ELR (cell line): ENCODE measurements at places on chromosomes 12 and 14.
A peak's percentile ranks its signal among the peaks of the same experiment; 100 is the strongest.

DNA sequence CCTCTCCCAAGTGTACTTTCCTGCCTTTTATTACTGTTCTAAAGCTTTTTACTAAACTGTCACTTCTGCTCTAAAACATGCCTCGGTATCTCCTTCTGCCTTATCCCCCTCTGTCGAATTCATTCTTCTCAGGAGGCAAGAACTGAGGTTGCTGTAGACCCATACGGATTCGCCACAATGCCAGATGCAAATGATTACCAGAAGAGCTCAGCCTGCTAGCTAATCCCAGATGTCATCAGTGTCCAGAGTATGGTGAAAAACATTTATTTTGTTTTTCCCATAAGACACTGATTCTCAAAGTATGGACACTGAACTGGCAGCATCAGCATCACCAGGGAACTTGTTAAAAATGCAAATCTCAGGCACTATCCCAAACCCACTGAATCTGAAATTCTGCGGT, 359.3 kb downstream of the TMTC2 start:
- DNase-seq, result no peak

DNA sequence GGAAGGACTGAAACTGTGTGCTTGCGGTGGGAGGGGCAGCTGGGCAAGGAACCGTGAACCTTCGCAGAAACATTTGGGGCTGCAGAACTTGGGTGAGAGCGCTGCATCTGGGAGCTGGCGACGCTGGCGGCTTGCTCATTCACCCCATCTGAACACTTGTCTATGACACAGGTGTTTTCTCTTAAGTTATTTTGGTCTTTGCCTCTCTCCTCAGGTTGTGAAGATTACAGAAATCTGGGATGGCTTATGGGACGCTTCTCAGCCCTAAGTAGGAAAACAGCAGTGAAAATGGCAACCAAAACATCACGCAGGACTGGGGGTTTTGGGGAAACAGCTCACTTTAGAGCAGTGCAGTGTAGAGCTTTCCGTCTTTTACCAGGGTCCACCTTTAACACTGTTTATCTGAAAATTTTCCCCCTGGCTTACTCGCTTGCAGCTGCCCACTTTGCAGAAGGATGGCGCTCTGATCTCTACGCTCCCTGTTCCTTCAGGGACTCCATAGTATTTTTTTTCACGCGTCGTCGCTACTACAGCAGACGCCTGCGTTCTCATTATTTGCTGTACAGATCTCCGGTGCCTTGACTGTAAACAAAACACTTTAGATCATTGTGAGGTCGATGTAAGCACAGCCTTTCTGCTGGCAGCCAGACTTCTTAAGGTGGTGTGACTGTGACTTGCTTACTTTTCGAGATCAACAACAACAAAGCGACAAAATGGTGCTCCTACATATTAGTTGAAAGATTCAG, 2.7 kb upstream of the CDKN1B start:
- peak; percentile 38 for DNase-seq

GRCh38 chr14:65277580-65278270, 134.8 kb upstream of the FUT8 start:
- no peak for DNase-seq

GRCh38 chr14:68111853-68112270, 292.3 kb downstream of the RAD51B start:
- DNase-seq, result no peak

- peak; percentile 91 for DNase-seq
These were observed 3.4 kb downstream of the APOLD1 start for GRCh38 chr12:12788675-12789368.

DNA sequence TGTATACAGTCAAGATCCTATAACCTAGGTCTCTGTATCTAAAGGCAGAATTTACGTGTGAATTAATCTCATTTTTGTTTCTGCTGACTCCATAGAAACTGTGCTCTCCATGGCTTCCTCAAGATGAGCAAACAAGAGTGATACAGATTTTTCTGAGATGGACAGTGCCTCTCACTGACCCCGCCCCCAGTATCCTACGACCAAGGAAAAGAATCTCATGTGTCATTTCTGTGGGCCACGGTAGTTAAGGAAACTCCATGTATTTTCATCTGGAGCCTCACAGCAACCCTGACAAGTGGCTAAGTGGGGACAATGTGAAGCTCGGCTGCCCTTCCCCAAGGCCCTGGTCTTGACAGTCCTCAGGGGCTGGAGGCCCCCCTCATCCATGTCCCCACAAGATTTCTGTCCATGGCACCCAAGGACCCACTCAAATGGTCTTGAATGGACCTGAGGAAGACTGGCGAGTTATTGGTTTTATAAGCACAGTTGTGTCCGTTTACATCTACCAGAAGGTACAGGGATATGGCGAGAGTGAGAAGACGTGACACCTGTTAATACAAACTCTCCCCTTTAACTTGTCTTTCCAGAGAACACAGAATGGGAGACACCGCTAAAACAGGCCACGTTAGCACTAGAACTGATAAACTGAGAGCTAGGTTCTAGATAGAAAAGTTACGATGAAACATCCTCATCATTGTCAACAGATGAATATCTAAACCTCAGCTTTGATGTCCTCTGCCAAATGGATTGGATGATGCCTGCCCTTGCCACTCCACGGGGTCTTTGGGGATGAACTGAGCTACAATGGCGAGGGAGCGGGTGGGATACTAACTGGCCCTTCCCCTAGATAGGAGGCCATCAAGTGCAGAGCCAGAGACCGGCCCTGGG, 108.4 kb upstream of the EGLN3 start:
- DNase-seq, result no peak

- no peak for DNase-seq
These were observed 12.9 kb downstream of the ANKRD13A start for GRCh38 chr12:110012137-110012536.

DNA sequence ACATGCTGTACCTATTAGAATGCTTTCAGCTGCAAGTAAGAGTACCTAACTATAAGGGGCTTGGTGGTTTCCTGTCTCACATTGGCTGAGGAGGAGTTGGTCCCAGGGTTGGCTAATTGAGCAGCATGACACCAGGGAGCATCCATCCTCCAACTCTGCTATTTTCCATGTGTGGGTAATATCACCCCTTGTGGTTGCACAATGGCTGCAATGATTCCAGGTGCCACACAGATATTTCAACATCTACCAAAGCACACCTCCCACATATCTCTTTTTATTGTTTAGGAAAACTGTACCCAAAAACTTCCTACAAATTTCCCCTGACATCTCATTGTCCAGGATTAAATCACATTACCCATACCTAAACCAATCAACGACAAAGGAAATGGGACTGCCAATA, 118.0 kb upstream of the EEA1 start:
- DNase-seq, result no peak
